ENCODE measurements at places on chromosomes 5 and 9. TPM values are rescaled to one million over a fixed set of nuclear protein-coding genes. Genes with fewer than 3 reads are reported as not detected.

PLCXD3 gene
- 1.4 TPM for total RNA-seq

DNA sequence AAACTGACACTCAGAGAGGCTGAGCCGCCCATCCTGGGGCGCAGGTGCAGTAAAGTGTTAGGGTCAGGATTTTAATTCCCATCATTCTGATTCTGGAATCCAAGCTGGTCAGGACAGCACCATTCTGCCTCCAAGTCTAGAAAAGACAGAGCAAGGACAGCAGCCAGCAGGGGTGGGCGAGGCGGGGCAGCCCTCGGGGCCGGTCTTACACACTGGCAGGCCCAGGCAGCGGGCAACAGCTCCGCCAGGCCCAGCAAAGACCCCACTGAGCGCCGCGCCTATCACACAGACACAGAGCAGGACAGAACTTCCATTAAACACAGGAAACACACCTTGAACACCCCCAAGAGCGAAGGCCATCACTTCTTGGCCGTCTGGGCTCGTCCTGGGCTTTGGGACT lies 66.5 kb upstream of the RXRA start:
- no peak for DNase-seq

DNA sequence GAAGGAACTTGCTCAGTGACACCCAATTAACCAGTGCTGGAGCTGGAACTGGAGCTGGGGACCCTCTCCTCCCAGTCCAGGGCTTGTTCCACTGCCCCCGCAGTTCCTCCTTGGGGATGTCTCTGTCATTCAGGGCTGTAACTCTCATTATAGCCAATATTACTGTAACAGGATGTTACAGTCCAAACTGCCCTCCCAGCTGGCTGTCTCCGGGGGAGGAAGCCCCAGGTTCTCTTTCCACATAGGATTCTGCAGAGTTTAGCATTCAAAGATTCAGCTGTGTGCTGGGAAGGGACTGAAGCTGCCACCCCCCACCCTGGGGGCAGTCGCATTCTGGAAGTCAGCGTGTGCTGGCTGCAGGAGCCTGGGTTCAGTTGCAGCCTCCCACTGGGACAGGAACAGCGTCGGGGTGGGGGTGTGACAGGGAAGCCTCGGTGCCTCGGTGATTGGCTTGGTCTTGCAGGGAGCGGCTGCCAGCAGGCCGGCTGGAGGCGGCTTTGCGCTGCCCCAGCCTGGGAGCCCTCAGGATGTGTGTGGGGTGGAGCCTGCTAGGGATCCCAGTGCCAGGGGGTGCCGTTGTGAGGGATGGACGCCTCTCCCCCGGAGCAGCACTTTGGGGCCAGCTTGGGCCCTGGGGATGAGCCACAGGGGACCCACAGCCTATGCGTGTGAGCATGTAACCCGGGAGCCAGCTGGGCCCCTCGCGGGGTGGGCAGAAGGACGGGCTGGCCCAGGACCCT lies 101.1 kb downstream of the RGS3 start:
- peak; percentile 88 for DNase-seq

- no peak for DNase-seq
Observed at GRCh38 chr5:44329716-44330115, 59.5 kb downstream of the FGF10 start.

DNA sequence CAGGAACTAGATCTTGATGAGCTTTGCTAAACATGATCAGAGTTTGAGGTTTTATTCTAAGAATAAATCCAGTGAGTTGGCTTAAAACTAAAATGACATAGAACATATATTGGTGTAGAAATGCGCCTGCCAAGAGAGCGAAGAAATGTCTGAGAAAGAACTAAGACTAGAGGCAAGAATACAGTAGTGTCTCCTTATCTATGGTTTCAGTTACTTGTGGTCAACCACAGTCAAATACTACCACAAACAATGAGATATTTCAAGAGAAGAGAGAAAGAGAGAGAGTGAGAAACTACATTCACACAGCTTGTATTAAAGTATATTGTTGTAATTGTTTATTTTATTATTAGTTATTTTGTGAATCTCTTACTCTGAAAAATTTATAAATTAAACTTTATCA lies 254.4 kb upstream of the CDH10 start:
- DNase-seq: no peak

GRCh38 chr5:178465861-178466288 lies 124.3 kb downstream of the COL23A1 start:
- no peak for DNase-seq

GRCh38 chr9:91154686-91155085 lies 207.0 kb downstream of the AUH start:
- no peak for DNase-seq

CATSPER3 gene
- total RNA-seq: not detected

DNA sequence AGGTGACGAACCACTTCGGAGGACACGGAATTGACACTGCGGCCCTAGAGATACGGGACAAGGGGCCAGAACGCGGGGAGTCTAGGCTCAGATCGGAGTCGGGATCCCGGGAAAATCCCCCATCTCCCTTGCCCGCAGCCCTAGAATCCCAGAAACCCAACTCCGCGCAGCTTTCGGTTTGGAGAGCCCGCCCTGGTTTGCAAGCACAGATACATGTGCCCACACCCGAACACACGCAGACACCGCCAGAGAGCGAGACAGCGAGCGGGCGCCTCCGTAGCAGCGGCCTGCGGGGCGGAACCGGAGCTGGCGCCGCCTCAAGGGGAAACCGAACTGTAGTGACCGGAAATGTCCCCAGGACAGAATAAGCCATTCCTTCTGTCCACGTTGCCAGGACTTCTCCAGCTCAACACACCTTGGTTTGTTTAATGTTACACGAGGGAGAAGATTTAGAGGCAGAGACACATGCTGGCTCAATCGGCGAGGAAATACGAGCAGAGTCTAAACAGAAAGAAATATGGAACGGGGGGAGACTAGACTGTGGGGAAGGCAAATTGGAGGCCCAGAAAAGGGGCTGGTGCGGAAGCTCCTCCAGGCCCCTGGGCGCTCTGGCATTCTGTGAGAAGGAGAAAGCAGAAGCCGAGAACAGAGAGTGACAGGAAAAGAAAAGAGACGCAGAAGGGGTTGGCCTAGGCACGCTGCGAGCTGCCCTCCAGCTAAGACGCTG lies 2.9 kb upstream of the PAX5 start:
- peak; percentile 49 for DNase-seq

WNT8A gene
- total RNA-seq: not detected

DNA sequence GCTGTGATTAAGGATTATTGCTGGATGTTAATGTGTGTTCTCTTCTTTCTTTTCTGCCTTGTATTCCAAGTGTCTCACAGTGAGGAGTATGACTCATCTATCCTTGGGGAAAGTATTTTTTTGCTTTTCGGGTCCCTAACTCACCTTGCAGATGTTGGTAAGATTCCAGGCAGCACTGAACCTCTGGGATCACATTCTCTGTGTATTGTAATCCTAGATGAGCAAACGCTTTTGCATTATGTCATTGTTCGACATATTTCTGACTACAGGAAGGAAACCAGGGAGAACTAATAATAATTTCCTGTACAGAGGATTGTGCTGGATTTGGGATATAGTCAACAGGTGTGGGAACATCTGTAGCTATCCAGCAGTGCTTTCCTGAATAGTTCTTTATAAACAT lies 246.1 kb upstream of the TUT7 start:
- no peak for DNase-seq

DNA sequence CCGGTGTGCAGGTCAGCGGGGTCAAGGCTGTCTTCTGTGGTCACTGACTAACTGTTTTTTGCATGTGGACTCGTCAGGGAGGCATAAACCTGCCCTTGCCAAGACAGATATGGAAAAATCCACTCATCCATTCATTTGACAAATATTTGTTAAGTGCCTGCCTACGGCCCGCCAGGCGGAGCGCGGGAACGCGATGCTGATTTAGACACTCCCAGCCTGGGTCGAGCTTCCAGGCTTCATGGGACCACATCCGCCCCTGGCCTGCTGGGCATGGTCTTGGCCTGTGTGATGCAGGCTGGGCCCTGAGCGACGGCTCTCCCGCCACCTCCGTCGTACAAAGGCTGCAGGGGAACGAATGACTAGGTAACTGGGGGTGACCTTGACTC lies 18.1 kb downstream of the MYMK start:
- DNase-seq: no peak

OR1Q1 gene
- not detected for total RNA-seq

DNA sequence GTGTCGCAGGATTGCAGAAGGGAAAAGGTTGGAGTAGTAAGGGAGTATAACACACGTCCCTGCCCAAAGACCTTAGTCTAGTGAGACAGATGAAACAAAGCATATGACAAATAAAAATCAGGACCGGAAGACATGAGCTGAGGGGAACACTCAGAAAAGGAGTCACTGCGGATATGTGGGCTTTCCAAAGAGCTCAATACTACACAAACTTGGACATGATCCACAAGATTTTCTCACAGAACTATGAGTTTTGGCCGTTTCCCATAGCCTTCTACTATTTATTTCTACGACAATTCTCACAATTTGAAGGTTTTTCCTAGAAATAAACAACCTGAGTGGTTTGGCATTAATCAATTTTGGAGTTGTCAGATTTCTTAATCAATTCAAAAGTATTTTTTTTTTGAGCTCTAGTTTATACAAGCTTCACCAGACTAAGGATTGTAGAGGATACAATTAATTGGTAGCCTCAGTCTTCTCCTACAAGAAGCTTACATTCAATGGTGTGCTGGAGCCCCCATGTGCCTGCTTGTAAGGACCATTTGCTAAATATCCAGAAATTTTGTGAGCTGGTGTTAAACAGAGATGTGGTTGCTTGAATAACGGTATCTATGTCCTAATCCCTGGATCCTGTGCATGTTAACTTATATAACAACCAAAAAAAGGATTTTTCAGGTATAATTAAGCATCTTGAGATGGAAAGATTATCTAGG lies 91.4 kb downstream of the ADAMTS12 start:
- DNase-seq: no peak

- peak; percentile 23 for DNase-seq
Observed at GRCh38 chr5:137498301-137498735, 808 bp downstream of the SPOCK1 start.

DNA sequence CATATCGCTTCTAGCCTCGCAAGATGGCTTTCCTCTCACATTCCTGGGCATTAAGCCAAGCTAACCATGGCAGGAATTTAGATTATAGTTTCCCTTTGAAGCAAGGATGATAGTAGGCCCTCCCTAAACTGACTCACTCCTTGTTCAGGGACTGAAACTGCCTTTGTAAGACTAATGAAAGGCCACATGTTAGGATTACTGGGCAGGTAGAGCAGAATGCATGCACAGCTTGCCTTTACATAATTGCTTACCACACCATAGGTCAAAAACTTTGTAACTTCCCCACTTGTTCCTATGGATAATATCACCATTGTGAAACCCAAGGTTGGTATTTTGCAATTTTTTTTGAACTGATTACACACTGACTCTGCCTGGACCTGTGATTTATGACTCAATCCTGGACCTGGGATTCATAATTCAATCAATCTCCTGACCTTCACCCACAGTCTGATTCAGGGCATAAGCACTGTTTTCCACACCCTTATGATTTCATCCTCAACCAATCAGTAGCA lies 41.0 kb upstream of the PRDM9 start:
- DNase-seq: no peak

ITGA2 gene
- 2.6 TPM for total RNA-seq

DNA sequence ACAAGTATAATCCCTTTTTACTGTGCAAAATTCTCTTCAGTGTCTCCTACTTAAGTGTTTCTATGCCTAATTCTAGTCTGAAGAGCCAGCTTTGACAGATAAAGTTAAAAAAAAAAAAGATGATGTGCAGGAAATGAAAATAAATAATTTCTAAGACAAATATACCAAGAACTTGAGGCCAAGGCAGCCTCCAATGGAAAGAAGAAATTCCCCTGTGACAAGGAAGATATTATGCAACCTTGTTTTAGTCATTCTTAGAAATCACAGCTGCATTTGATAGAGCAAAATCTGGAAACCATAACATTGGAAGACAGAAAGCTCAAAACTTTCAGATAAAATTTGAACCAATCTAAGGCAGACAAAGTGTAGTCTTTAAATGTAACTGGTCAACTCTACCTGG lies 375.9 kb upstream of the TLE4 start:
- DNase-seq: no peak

IL5 gene
- total RNA-seq: not detected

DNA sequence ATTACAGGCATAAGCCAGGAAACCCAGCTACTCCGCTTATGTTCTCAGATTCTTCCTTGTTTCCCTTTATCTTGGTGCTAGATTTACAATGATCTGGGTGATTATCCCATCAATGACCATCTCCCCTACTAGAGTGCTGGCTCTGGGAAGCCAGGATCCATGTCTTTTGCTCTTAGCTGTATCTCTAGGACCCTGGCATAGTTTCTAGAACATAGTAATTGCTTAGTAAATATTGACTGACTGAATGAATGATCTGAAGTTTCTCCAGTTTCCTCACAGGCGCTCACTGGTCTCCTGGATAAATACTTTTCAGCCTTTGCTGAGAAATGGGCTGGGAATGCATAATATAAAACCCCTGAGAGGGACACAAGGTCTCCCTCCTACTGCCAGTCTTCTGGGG lies 60.0 kb upstream of the KLF9 start:
- no peak for DNase-seq

EQTN gene
- total RNA-seq: not detected

Measured in thyroid gland (tissue), 4 donors.